ENCODE measurements at places on chromosomes 2 and 18. TPM values are rescaled to one million over a fixed set of nuclear protein-coding genes. Genes with fewer than 3 reads are reported as not detected.

DNA sequence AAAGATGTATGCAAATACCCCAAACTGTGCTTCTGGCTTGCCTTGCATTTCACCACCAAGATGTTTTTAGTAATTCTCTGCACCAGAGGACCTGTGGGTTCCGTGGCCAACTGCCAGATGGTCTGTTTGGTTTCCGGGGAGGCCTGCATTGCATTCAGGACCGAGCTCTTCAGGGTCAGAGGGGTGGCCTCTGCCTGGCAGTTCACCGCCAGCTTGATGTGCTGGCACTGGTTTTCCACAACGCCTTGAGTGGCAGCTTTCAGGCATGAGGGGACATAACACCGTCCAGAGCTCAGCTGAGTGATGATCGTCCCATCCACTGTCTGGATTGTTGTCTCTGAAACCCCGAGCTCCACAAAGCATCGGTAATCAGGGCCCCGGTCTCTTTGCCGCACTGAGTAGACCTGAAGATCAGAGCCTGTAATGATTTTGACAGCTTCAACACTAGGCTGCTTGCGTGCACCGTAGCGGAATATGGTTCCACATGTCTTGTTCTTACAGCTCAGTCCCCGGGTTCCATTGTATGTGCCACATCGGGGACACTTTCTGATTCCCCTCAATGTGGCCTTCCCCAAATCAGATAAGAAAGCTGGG lies 9.4 kb downstream of the C2orf42 start:
- no peak for DNase-seq

GRCh38 chr18:42514512-42514911 lies 559.5 kb downstream of the PIK3C3 start:
- peak; percentile 84 for DNase-seq

DNA sequence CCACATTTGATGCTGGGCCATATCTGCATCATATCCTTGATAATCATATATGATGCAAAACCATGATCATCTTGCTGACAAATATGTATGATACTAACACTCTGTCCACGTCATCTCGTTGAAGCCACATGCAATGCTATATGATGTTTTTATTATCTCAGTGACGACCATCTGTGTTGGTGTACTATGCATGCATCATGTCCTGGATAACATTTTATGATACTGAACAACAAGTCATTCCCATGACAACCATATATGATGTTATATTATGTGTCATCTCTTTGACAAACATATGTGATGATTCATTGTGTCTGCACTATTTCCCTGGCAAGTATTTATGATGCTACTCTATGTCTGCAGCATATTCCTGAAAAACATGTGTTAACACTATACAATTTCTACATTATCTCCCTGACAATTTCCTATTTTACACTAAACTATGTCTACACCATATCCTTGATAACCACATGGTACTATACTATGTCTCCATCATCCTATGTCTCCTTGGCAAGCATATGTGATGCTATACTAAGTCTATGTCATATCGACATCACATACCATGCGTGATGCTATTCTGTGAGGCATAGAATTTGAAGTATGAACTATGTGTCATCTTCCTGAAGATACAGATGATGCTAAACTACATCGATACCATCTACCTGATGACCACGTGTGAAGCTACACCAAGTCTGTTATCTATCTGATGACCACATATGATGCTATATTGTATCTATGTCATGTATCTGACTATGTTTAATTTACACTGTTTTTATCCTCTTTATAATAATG lies 37.0 kb downstream of the DAW1 start:
- DNase-seq, result no peak

The UGT1A8 gene
- total RNA-seq, result not detected

The ANKRD62 gene
- total RNA-seq, result not detected

The GALNT5 gene
- 2.2 TPM for total RNA-seq

The CREG2 gene
- 0.11 TPM for total RNA-seq

Measured in astrocyte (in vitro differentiated cells and primary cell).